Effector memory CD4-positive, alpha-beta T cell (primary cell): ENCODE measurements at places on chromosomes 16 and 17.

DNA sequence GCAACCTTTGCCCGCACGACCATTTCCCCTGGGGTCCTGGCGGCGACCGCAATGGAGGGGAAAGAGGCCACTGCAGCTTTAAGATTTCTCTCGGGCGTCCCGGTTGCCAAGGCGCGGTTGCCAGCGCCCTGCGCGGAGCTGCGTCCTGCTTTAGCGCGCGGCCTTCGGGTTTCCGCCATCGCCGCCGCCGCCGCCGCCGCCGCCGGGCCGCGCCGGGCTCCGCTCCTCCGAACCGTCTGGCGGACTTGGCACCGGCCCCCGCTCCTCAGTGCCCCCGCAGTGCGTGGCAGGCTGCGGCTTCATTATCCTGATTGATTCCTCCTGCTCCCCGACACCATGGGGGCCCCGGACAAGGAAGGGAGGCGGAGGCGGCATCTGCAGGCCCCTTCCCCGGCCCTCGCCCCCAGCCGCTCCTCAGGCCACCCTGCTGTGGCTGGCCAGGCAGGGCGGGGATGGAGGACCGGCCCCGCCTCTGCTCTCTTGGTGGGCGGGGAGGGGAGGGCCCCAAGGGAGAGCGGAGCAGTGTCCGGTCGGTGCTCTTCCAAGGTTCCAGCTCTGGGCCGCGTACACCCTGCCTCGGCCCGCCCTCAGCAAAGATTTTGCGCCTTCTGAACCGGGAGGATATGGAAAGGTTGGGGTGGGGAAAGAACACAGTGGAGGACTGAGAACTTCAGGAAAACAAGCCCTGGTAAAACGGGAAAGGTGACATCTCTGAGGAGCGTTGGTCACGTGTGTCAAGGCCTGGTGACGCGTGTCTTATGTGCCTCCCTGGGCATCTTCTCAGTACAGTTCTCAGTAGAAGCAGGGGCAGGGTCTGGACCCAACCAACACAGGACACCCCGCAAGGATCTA, 34.0 kb downstream of the NEUROD2 start:
- no peak for DNase-seq

GRCh38 chr17:28612936-28613872, 781 bp downstream of the RSKR start:
- peak; percentile 4 for DNase-seq

- DNase-seq, result no peak
Observed at GRCh38 chr17:17417718-17418181, 59.0 kb upstream of the MED9 start.

- no peak for DNase-seq
Observed at GRCh38 chr16:13968835-13969234, 48.9 kb downstream of the ERCC4 start.

DNA sequence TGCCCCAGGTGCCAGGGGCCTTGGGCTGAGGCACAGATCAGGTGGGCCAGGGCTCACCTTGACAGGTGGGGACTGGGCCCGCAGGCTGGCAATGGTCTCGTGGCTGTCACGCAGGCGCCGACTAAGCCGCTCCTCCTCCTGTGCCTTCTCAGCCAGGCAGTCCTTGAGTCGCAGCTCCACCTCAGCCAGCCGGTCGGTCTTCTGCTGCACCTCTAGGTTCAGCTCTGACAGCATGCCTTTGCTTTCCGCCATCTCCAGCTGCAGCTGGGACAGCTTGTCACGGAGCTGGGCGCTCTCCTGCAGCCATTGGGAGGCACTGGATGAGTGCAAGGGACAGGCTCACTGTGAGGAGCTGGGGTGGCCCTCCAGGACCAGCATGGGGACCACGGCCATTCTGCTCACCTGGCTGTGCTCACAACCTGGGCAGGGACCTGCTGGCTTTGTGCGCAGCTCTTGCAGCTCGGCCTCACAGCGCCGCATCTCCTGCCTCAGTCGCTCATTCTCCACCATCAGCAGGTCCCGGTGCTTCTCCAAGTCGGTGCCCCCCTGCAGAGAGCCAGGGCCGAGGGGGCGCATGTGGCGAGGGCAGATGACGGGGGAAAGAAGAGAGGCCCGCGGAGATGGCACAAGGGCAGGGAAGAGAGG, 31.0 kb downstream of the KIFC3 start:
- DNase-seq, result no peak

DNA sequence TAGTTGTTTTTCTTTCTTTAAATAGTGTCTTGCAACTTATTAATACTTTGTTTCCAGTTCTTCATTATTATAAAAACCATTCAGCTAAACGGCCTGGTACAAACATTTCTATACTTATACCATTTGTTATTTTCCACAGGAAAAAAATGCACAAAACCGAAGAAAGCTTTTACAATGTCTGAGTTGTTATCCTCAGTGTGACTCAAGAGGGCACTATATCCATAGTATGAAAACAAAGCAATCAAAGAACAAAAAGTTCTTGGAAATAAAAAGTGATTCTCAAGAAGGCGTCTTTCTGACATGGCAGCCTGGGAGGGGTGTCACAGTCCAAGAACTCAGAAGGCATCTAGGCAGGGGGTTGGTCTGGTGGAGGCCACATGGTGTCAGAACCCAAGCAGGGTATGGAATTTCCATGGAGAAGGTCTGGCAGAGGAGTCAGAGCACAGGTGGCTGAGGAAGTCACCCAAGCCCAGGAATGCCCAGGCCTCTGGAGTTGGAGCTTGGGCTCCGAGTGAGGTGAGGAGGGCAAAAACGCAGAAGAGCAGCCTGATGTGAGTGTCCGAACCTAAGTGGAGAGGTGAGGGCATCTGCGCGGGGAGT, 70.9 kb upstream of the ATP2A3 start:
- DNase-seq, result no peak

GRCh38 chr16:30472328-30472942, at the start of gene ITGAL:
Gene ITGAL (plus strand): TSS chr16:30472742. CDS start chr16:30472838, 96 bp downstream.
- DNase-seq, result peak; percentile 72

- no peak for DNase-seq
Observed at GRCh38 chr17:75878174-75878998, at the start of gene TRIM47. Gene TRIM47 (minus strand): TSS chr17:75878581. CDS start chr17:75878548, 33 bp downstream.

GRCh38 chr17:50262001-50262794, 12.1 kb upstream of the TMEM92 start:
- no peak for DNase-seq

DNA sequence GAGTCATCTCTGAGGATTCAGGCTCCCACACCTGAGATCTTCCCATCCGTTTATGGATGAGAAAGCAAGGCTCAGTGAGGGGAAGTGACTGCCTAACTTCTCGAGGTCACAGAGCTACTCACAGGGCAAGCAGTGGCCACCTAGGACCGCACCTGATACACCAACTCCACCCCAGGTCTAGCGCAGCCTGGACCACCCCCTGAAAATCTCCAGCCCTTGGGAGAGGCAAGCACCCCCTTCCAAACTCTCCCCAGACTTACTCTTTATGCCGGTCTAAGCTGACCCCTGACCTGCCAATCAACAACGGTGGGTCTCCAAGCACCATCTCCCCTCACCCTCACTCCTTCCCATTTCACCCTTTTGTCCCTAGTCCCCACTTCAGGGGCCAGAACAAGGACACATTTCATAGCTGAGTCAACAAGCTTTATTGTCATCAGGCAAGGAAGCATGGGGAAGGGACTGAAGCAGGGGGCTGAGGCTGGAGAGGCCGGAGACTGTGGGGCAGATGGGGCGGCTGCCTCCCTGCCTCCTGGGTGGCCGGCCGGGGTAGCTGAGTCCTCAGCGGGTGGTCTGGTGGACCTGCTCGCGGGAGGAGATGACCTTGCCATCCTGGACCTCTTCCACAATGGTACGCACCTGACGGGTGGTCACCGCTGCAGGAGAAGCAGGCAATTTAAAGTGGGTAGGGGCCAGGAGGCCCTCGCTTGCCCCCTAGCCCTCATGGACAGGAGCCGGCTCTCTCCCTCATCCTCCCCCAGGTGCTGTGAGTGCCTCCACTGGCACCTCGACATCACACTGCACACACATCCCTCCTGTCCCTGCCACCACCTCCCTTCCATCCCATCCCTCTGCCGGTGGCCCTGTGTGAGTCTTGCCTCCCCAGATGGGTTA, 5.1 kb downstream of the KRT17 start:
- no peak for DNase-seq

DNA sequence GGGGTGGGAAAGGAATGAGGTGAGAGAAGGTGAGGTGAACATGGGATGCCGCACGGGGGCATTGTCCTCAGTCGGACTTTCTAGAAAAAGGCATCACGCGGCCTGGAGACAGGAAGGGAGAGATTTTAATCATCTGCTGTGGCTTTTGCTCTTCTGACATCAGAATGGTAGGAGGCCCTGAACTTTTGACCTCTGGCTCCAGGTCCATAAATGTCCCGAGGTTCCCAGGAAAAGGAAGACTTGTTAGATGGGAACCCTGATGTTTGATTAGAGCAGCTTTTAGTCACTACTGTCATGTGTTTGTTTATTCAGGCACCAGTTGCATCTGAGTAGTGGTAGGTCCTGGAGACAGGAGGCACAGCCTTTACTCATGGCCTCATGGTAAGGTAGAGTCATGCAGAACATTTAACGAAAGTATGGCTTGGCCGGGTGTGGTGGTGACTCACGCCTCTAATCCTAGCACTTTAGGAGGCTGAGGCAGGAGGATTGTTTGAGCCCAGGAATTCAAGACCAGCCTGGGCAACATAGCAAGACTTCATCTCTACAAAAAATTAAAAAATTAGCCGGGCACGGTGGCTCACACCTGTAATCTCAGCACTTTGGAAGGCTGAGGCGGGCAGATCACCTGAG, 203.1 kb downstream of the MSI2 start:
- DNase-seq, result no peak

GRCh38 chr17:66302761-66303626, 581 bp downstream of the PRKCA start:
- DNase-seq, result peak; percentile 35

DNA sequence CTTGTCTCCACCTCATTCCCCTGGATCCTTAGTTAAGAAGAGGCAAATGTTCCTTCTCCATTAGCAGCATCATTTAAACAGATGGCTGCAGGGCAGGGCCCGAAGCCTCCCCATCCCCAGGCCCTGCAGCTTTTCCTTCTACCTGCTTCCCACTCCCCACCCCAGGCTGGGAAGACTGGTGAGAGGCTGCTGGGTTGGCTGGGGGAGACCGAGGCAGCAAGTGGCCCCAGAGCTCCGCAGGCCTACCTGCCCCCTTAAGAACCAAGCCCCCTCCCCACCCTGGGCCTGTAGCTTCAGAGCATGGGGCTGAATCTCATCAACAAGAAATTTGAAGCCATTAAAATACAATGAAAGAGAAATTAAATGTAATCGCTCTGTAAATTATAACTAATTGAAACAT, 22.1 kb upstream of the RPL38 start:
- DNase-seq, result no peak

GRCh38 chr16:12587646-12588277, 215.9 kb downstream of the CPPED1 start:
- DNase-seq, result no peak
